ENCODE measurements at places on chromosomes 1 and 21. TPM values are rescaled to one million over a fixed set of nuclear protein-coding genes. Genes with fewer than 3 reads are reported as not detected.

PRKACB gene
- 16.1 TPM for total RNA-seq

CAMSAP2 gene
- 21.7 TPM for total RNA-seq

OPTC gene
- not detected for total RNA-seq

PRAMEF11 gene
- not detected for total RNA-seq

JAM2 gene
- total RNA-seq = 2.0 TPM

FCRL2 gene
- not detected for total RNA-seq

CCDC181 gene
- 1.7 TPM for total RNA-seq

All from regular cardiac myocyte (primary cell).